ENCODE measurements at places on chromosomes 13 and 19.

DNA sequence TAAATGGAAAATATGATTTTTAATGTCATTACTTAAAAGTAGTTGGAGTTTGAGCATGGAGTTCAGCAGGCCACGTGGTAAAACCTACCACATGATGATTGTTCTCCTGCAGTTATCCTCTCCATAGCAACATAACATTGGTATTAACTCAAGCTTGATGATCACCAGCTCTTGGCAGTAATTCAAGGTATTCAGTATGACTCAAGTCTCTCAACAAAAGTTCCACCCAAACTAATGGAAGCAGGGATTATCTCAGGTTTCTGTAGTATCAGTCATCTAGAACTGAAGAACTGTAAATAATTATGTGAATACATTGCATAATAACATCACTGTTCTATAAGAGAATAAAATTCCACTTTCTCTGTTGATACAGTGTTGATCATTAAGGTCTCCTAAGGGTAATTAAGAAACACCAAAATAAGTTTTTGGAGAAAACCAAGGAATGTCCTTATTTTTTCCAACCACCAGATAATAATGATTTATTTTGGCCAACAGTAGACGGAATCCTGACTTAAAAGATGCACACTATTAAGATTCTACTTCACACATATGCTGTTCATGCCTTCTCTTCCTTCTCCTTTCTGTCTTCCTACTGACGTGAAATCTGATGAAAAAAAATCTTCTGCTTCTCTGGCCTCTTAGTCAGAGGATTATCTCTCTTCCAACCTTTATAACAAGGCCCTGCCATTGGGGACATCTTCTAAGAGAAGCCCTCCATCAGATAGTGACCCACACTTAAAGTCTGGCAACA is 1092.3 kb downstream of the EFNB2 start:
- no peak for DNase-seq

GRCh38 chr19:18867199-18867598 is 28.8 kb downstream of the CERS1 start:
- no peak for DNase-seq

GRCh38 chr19:6221878-6222746 is 57.7 kb downstream of the MLLT1 start:
- no peak for DNase-seq

- DNase-seq = no peak
These were observed 50.5 kb downstream of the DLEU7 start for GRCh38 chr13:50793026-50793425.

- no peak for DNase-seq
These were observed 109.3 kb upstream of the IPO5 start for GRCh38 chr13:97844151-97844550.

DNA sequence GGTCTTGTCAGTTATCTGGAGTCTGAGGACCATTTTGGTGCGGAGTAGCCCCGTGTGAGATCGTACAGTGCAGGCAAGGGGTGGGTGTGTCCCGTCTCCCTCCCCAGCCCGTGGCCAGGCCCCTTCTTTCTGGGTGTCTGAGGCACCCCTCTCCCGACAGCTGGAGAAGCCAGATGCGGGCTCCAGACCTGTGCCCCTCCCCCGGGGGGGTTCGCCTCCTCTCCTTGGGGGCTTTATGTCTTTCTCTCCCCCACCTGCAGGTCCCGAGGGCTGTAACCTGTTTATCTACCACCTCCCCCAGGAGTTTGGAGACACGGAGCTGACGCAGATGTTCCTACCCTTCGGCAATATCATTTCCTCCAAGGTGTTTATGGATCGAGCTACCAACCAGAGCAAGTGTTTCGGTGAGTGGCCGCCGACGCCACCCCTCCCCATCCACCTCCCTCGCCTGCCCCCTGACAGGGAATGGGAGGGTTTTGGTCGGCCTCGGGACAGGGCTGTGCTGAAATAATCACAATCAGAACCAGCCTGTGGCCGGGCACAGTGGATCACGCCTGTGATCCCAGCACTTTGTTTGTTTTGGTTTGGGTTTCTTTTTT is 65.6 kb downstream of the CELF5 start:
- DNase-seq = no peak

DNA sequence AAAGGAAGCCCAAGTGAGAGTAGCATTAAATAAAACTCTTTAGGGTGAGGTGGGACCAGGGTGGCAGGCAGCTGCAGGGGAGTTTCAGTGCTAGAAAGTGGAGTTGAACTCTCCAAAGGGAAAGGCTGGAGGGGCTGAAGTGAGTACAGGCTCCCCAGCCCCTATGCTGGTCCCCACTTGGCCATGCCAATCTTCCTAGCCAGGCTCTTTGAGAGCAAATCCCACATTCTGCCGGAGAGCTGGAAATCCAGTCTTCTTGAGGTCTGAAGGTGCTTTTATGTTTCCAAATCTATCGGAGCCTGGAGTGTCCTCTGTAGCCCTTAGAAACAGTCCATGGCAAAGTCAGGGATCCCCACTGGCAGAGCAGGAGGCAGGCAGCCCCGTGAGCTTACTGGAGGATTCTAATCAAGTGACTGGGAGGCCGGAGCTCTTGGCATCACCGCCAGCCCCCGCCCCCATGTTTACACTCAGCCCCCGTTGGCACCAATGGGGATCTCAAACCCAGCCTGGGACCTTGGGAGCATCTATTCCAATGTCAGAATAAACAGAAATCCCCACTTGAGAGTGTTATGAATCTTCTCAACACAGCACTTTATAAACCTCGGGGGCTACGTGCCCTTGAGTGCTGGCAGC is 18.3 kb downstream of the ZNF536 start:
- DNase-seq = no peak

GRCh38 chr19:31257025-31257424 is 92.2 kb downstream of the TSHZ3 start:
- DNase-seq = no peak

Data from activated B cell treated with CpG ODN at 0.5 μM for 24 hours (primary cell).